MM.1S (cell line): ENCODE measurements at places on chromosomes 2 and 18.

DNA sequence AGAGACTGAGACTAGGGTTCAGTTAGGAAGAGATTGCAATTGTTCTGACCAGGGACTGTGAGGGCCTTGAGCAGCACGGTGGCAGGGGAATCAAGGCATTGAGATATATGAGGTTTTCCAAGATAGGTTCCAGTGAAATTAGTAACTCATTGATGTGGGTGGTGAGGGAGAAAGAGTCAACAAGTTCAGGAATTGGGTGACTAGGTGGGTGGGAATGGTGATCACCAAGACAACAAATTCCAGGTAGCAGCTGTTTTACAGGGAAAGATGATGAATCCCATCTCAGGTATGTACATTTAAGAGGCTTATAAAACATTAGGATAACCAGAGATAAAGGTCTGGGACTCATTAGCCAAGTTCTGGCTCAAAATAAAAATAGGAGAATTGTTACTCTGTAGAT lies 251.5 kb upstream of the MGAT5 start:
- no peak overlapping the region for H3K4me3 ChIP-seq
- DNase-seq: no peak
- H3K36me3 ChIP-seq: no peaks in the 10 kb centered on the region

GRCh38 chr2:234438305-234438977 lies 58.4 kb downstream of the ARL4C start:
- no peaks in the 10 kb centered on the region for H3K27me3 ChIP-seq
- no peak overlapping the region for H3K27ac ChIP-seq
- no peak for DNase-seq
- H3K36me3 ChIP-seq: no peaks in the 10 kb centered on the region
- H3K4me1 ChIP-seq: no peaks in the 10 kb centered on the region
- no peak overlapping the region for H3K4me3 ChIP-seq

DNA sequence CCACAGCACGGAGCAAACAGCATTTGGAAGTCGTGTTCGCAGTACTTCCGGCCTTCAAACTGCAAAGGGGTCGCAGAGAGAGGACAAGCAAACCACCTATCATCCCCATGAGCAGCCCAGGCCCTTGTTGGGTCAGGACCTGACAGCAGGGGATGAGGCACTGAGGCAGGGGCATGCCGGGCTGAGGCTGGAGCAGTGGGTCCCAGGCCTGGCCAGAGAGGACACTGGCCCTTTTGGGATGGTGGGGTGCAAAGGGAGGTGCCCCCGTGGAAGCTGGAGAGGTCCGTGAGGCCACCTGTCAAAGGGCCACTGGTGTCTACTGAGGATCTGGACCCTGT lies 8.9 kb downstream of the GPR17 start:
- no peak for DNase-seq
- no peak overlapping the region for H3K4me3 ChIP-seq
- H3K4me1 ChIP-seq: no peaks in the 10 kb centered on the region
- peaks cover 29% of the 10 kb centered on the region for H3K27me3 ChIP-seq
- no peaks in the 10 kb centered on the region for H3K36me3 ChIP-seq

DNA sequence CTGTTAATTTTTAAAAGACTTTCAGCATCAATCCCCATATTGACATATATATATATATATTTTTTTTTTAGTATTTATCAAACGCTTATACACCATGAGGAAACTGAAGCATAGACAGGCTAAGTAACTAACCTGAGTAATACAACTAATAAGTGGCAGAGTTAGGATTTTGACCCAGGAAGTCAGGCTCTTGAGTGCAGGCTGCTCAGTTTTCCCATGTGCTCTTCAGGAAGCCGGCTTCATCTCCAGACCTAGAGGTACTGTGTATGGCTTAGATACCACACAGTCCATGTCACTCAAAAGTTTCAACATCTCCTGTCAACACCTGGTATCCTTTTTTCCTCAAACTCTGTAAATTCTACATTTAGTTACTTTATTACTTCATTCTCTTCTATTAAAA lies 841.7 kb upstream of the ACVR2A start:
- H3K36me3 ChIP-seq: no peaks in the 10 kb centered on the region
- no peak for DNase-seq
- H3K4me1 ChIP-seq: no peaks in the 10 kb centered on the region
- no peaks in the 10 kb centered on the region for H3K27me3 ChIP-seq
- no peak overlapping the region for H3K27ac ChIP-seq
- H3K4me3 ChIP-seq: no peak overlapping the region

- no peaks in the 10 kb centered on the region for H3K4me1 ChIP-seq
- no peaks in the 10 kb centered on the region for H3K36me3 ChIP-seq
- no peak overlapping the region for H3K4me3 ChIP-seq
These were observed 75.2 kb upstream of the SLC14A2 start for GRCh38 chr18:45540125-45540524.

DNA sequence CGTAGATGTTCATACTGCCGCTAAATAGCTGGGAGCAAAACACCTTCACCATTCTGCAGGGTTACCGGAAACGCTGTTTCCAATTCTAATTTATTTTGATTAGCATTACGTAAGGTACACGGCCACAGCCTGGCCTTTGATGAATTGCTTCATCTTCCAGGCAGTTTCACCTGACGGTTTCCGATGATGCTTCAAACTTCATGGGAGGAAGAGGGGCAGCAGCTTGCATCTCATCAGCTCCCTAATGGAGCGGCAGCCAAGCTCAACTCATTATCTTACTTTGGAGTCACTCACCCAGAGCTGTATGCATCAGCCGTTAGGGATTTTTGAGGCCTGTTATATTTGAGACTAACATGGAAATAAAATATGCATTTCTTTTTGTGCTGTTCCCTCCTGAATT lies 54.8 kb downstream of the TMEM18 start:
- H3K4me3 ChIP-seq: no peak overlapping the region
- no peaks in the 10 kb centered on the region for H3K36me3 ChIP-seq
- DNase-seq: no peak
- H3K4me1 ChIP-seq: no peaks in the 10 kb centered on the region
- no peaks in the 10 kb centered on the region for H3K27me3 ChIP-seq

GRCh38 chr2:72109904-72110303 lies 37.8 kb downstream of the CYP26B1 start:
- DNase-seq: no peak
- no peaks in the 10 kb centered on the region for H3K27me3 ChIP-seq
- no peaks in the 10 kb centered on the region for H3K36me3 ChIP-seq

DNA sequence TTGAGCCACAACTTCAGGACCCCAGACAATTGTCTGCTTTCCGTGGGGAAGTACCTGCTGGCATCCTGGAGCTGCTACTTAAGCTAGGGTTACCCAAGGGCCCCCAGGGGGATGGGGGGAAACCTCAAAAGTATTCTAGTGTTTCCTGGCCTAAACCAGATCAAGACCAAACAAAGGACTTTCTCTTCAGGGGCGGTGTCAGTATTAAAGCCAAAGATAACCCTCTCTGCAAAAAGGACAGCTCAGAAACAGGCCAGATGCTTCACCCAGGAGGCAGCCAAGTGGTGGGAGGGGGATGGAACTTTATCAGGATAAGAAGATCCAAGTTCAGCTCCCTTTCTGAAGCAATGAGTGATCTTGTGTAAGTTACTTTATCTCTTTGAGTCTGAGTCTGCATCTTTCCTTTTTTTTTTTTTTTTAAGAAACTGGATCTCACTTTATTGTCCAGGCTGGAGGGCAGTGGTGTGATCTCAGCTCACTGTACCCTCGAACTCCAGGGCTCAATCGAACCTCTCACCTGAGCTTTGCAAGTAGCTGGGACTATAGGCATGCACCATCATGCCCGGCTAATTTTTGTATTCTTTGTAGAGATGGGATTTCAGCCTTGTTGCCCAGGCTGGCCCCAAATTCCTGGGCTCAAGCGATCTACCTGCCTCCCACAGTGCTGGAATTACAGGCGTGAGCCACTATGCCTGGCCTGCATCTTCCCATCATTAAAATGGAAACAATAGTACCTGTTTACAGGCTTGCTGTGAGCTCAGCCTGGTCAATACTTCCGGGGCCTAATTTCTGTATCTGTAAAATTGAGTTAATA lies 151.8 kb upstream of the PTPRM start:
- no peaks in the 10 kb centered on the region for H3K36me3 ChIP-seq
- peaks cover 18% of the 10 kb centered on the region for H3K4me1 ChIP-seq
- H3K4me3 ChIP-seq: no peak overlapping the region

DNA sequence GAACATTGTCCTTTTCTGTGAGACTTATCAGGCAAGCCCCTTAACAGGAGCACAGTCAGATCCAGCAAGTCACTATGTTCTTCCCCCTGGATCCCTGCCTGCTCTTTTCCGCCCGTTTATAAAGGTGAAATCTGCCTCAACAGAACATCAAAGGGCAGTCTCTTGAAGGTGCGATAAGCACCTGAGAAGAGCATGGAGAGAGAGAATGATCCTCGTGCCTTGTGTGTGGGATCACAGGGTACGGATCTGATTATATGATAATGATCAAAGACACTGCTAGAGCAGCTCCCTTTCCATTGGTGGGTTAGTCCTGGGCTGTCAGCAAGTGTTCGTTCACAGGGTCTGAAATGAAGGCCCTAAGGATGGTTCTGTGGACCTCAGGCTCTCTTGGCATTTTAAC lies 106.4 kb downstream of the ZAP70 start:
- H3K27me3 ChIP-seq: no peaks in the 10 kb centered on the region
- no peak overlapping the region for H3K4me3 ChIP-seq
- no peaks in the 10 kb centered on the region; the same call in 1 of the 2 replicates for H3K36me3 ChIP-seq
- no peak overlapping the region for H3K27ac ChIP-seq

DNA sequence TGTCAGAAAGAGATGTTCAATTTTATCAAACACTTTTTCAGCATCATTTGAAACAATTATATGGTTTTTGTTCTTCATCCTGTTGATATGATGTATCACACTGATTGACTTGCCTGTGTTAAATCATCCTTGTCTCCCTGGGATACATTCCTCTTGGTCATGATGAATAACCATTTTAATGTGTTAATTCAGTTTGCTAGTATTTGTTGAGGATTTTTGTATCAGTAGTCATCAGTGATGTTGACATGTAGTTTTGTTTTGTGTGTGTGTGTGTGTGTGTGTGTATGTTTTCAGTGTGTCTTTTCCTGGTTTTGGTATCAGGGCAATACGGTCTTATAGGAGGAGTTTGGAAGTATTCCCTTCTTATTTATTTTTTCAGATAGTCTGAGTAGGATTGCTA lies 325.4 kb downstream of the ZNF804A start:
- H3K36me3 ChIP-seq: no peaks in the 10 kb centered on the region
- no peak overlapping the region for H3K27ac ChIP-seq
- H3K4me1 ChIP-seq: no peaks in the 10 kb centered on the region
- no peak overlapping the region for H3K4me3 ChIP-seq

DNA sequence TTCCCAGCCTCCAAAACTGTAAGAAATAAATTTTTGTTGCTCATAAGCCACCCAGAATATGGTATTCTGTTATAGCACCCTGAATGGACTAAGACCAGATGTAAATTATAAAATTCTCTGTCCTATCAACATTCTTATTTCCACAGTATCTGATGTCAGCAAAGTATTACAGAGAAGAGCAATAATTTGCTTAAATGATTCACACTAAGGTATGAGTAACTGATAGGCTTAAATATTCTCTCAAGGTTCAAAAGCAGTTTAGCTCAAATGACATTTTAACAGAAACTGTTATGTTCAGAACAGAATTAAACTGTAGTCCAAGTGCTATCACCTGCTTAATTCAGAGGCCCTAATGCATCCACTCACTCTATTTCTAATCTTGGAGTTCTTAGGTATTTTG lies 12.8 kb downstream of the SESTD1 start:
- no peak overlapping the region for H3K4me3 ChIP-seq
- peaks cover 25% of the 10 kb centered on the region for H3K4me1 ChIP-seq
- DNase-seq: no peak
- no peaks in the 10 kb centered on the region for H3K27me3 ChIP-seq

DNA sequence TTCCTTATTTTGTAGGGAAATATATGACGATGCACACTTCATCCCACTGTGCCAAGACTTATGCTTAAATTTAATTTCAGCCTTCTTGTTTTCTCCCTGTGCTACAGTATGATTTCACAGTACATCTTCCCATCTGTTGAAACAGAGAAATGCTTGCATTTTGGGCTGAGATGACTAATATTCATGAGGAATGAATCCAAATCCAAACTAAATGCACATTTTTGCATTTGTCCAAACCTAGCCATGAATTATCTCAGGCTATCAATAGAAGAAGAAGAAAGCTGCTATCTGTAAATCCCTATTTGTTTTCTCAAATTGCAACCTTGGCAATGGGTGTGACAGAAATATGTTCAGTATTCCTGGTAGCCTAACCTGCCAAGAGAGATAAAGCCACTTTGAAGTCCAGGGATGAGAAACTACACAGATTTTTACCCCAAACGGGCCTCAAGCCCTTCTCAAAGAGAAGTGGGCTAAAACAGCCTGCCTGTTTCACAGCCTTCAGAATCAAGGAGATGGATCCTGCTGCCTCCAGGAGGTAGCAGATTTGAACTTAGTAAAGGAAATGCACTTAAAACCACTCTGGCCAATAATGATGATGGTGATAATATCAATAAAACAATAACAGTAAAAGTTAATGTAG lies 306.9 kb upstream of the NT5C1B start:
- no peak overlapping the region for H3K4me3 ChIP-seq
- no peaks in the 10 kb centered on the region for H3K36me3 ChIP-seq
- H3K27me3 ChIP-seq: no peaks in the 10 kb centered on the region
- no peak for DNase-seq

- DNase-seq: no peak
- H3K4me1 ChIP-seq: no peaks in the 10 kb centered on the region
- H3K36me3 ChIP-seq: no peaks in the 10 kb centered on the region
- no peak overlapping the region for H3K27ac ChIP-seq
These were observed 302.4 kb downstream of the STK39 start for GRCh38 chr2:167944825-167945659.

GRCh38 chr2:197251163-197251562 lies 59.4 kb downstream of the ANKRD44 start:
- H3K4me3 ChIP-seq: no peak overlapping the region
- H3K27me3 ChIP-seq: no peaks in the 10 kb centered on the region
- no peak for DNase-seq
- peaks cover 14% of the 10 kb centered on the region for H3K4me1 ChIP-seq
- no peaks in the 10 kb centered on the region for H3K36me3 ChIP-seq

GRCh38 chr18:79672490-79673276 lies 6.9 kb upstream of the CTDP1 start:
- no peak for DNase-seq
- H3K36me3 ChIP-seq: no peaks in the 10 kb centered on the region
- no peaks in the 10 kb centered on the region for H3K27me3 ChIP-seq
- no peak overlapping the region for H3K4me3 ChIP-seq

DNA sequence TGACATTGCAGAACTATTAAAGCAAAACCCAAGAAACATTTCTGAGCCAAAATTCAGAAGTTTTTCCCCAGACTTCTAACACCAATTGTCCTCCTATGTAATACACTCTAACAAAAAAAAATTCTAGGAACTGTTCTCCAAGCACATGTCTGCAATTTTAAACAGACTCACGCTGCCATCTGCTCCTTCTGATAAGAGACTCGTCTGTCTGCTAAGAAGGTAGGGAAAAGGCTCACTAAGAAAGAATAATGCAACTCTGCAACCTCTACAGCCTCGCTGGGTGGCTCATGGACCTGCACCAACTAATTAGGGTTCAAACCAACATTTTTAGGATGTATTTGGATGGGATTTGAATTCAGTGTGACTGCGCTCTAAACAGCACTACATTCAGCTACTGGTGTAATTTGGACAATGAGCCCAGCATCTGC lies 366.5 kb downstream of the DSC3 start:
- H3K4me1 ChIP-seq: no peaks in the 10 kb centered on the region
- no peak overlapping the region for H3K27ac ChIP-seq
- H3K36me3 ChIP-seq: no peaks in the 10 kb centered on the region
- DNase-seq: no peak
- H3K27me3 ChIP-seq: no peaks in the 10 kb centered on the region

GRCh38 chr2:75703589-75704287 lies 7.0 kb downstream of the GCFC2 start:
- H3K27me3 ChIP-seq: no peaks in the 10 kb centered on the region
- H3K36me3 ChIP-seq: no peaks in the 10 kb centered on the region
- peaks cover 5% of the 10 kb centered on the region; the same call in 1 of the 2 replicates for H3K4me1 ChIP-seq
- DNase-seq: no peak
- no peak overlapping the region for H3K27ac ChIP-seq
